HS-27A (cell line): ENCODE measurements at places on chromosomes 12 and 14.

- no peak for DNase-seq
These were observed 49.2 kb upstream of the NCOR2 start for GRCh38 chr12:124616394-124617221.

GRCh38 chr12:123064366-123064765, 83.9 kb downstream of the ARL6IP4 start:
- DNase-seq, result no peak

DNA sequence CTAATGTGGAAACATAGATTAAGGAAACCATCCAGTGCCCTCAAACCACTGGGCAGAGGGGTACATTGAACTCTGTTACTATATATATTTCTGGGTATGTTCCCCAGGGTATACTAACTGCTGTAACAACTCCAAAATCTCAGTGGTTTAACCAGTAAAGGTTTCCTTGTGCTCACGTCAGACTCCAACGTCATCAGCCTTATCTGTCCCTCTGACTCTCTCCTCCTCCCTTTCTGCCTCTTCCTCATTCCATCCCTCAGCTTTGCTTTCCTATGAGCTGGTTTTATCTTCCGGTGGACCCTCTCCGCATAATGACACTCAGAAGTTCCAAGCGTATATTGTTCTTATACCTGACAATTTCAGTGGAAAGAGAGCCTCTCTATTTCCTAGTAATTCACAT, 21.2 kb upstream of the SMCO2 start:
- no peak for DNase-seq

- DNase-seq, result no peak
These were observed 100.2 kb downstream of the NELL2 start for GRCh38 chr12:44775901-44776300.

GRCh38 chr12:111368291-111368787, 556 bp downstream of the PHETA1 start:
- DNase-seq, result no peak

- no peak for DNase-seq
These were observed 23.2 kb upstream of the ATP23 start for GRCh38 chr12:57918147-57918546.

DNA sequence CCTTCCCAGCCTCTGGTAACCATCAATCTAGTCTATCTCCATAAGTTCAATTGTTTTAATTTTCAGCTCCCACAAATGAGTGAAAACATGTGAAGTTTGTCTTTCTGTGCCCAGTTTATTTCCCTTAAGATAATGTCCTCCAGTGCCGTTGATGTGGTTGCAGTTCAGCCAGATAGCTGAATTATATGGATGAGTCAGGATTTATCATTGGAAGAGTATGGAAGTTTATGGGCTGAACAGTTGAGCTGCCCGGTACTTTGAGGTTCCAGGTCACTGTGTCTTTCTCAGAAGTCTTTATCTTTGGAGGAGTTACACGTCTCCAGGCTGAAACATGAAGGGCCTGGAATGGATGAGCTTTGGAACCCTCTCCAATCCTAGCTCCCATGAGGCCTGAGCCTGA, 120.1 kb downstream of the ASCL4 start:
- no peak for DNase-seq

DNA sequence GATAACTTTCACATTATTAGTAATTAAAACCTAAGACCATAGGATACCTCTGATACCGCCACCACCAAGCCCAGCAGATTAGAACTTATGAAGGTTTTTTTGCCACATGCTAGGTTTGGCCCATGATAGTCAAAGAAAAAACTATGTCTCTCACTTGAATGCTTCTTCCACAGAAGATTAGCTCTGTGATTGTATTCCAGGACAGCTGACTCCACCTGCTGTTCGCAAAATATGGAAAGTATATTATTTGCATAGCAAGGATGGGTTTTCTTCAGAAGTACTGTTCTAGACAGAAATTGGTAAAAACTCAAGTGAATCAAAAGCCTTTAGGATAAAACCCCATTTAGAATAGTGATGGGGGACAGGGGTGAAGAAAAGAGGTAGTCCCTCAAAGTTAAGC, 42.2 kb downstream of the PPFIBP1 start:
- no peak for DNase-seq

DNA sequence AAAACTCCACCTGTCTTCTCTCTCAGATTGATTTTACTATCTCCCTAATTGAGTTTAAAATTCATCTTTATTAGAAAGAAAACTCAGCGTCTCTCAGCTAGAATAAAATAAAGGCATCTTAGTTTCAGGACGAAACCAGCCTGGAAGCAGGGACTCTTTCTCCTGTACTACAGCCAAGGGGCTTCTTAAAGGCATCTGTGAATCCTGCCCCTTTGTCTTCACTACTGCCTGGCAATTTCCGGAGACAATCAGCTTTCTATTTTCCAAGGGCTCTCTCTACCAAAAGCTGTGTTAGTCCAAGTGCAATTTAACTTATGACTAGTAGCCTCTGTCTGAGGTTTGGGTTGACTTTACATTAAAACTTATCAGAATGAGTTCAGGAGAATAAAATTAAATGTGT, 623.3 kb upstream of the FOXG1 start:
- no peak for DNase-seq

DNA sequence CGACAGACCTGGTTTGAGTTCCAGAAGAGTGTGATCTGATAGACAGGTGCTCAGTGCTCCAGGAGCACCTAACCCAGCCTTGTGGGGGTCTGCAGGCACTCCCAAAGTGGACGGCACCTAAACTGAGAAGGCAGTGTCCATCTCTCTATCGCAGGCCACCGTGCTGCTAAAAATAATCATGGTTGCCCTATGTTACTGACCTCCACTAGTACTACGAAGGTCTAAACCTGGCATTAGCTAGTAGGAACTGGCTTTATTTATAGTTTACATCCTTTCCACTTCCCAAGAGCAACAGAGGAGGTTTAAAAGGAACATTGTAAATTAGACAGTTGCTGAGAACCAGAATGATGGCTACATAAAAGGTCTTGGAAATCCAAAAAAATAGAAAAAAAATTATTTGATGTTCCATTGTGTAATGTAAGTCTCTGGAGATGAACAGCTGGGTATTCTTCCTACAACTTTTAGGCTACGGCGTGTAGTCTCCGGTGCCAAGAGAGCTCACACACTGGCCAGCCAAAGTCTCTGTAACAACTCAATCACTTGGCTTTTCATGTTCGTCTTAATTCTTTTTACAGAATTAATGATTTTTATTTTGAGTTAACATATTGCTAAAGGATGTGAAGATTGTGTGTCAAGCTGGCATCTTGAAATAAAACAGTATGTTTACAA, 27.3 kb downstream of the PPFIBP1 start:
- DNase-seq, result no peak

DNA sequence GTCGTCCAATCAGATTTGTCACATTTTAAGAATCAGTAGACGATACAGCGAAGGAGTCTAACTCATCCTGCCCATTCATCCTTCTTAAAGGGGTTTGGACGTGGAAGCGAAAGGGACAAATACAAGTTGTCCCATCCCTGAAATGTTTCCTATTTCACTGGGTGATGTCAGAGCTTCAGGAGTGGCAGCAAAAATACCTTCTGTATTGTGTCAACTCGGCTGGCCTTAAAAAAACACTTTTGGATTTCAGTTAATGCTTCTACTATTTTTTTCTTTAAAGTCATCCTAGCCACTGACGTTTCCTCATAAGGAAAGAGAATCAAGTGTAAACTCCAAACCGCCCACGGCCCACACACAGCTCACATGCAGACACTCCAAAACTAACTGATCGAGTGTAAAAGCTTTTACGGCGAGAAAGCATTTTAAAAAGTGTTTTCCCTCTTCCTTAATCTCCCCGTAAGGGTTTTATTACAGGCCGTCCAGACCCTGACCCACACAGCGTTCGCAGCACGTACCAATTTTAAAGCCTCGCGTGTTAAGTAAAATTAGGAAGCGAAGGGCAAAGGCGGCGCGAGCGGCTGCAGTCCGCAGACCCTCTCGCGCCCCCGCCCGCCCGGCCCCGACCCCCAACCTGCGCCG, 593 bp downstream of the CFL2 start:
- DNase-seq, result peak; percentile 82

DNA sequence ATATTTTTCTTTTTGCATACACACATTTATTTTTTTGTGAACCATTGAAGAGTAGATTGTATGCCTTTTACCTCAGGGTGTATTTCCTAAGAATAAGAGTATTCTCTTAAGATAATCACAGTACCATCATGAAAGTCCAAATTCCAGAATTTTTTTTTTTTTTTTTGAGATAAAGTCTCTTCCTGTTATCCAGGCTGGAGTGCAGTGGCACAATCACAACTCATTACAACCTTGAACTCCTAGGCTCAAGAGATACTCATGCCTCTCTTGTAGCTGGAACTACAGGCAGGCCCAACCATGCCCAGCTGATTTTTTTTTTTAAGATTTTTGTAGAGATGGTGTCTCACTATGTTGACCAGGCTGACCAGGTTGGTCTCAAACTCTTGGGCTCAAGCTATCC, 10.9 kb downstream of the FRS2 start:
- no peak for DNase-seq

DNA sequence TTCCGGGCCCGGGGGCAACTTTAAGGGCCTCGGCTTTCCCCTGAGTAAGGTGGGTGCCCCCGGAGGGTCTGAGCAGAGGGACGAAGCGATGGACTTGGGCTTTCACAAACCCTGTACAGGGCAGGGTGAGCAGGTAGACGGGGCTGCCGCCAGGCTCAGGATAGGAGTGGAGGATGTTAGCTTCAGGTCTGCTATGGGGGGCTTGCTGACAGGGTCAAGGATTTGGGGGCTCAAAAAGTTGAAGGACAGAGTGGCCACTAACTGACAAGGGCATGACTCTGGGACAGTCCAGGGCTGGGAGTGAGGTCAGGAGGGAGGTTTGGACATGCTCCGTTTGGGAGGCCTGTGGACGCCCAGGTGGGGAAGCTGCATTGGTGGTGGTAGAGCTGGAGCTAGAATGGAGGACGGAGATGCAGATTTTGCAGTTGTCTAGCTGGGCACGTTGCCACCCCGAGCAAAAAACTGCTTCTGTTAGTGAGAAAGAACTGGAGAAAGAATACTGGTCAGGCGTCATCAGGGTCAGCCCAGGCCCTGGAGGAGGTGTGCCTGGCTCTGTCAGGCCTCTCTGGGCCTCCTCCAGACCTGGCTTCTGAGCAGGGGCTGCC, 113.3 kb downstream of the ADGRD1 start:
- no peak for DNase-seq

GRCh38 chr12:91379051-91379775, 196.6 kb upstream of the DCN start:
- no peak for DNase-seq

DNA sequence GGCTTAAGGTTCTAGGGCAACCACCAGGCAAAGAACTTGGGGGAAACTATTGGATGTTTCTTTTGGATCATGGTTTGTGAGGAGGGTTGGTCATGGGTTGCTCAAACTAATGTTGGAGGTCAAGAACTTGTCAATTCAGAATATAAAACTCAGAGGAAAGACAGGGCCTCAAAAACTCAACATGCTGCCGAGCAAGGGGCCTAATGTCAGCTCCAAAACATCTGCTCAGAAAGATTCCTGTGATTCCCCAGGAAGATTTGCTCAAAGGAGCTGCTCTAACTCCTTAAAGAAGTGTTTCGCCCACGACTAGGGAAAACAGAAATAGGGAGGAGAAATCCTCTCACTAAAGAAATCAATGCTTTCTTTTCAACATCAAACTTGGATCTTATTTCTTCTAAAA, 3.7 kb upstream of the IGF1 start:
- DNase-seq, result no peak

GRCh38 chr12:99388671-99389195, 258.8 kb upstream of the GARIN6 start:
- no peak for DNase-seq

DNA sequence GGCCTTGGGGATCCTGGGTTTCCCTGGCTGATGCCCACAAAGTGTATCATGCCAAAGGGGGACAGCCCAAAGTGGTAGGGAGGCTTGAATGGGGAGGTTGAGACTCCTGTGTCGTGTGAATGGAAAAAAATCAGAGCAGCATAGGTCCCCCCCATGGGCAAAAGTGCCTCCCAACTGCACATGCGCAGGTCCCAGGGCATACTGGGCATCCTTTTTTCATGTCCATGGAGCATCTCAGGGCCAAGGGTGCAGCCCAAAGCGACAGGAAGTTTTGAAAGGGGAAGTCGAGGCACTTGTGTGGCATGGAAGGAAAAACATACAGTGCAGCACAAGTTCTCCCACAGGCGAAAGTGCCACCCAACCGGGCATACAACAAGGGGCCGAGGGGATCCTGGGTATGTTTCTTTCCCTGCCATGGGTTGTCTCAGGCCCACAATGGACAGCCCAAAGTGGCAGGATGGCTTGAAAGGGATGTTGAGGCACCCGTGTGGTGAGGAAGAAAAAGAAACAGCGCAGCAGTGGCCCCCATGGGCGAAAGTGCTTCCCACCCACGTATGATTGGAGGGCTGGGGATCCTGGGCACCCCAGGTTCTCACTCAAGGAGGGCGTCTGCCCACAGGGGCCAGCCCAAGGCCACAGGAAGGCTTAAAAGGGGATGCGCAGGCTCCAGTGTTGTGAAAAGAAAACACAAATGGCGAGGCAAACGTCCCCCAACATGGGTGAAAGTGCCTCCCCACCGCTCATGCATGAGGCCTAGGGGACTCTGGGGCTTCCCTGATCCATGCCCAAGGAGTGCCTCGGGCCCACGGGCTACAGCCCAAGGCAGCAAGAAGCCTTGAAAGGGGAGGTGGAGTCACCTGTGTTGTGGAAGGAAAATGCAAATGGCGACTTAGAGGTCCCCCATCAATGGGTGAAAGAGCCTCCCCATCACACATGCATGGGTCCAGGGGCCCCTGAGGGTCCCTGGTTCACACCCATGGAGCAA, 573.7 kb downstream of the ALG10 start:
- DNase-seq, result no peak

- DNase-seq, result no peak
These were observed 8.9 kb downstream of the CLEC12A start for GRCh38 chr12:9980126-9980525.

DNA sequence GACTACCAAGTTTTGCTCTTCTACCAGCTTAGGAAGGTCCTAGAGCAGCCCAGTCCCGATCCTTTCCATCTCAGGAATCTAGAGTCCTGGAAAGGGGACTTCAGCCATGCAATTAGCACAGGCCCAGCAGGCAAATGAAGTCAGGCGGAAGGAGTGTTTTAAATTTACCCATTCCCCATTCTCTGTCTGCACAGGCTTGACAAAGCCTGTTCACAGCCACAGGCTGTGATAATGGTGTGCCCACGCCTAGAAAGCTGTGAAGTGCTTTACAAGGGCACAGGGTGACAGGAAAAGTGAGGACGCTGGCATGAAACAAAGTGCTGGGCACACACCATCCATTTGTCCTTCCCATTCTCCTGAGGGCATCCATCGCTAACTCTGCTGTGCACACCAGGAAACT, 79.0 kb downstream of the PITPNM2 start:
- DNase-seq, result no peak

- DNase-seq, result no peak
These were observed 882 bp downstream of the HECTD1 start for GRCh38 chr14:31206536-31207286.

GRCh38 chr12:1309613-1310012, 284.8 kb downstream of the FBXL14 start:
- DNase-seq, result no peak

GRCh38 chr14:100692859-100693558, 33.7 kb upstream of the DLK1 start:
- peak; percentile 79 for DNase-seq

GRCh38 chr14:91207008-91207407, 37.5 kb downstream of the GPR68 start:
- DNase-seq, result no peak

GRCh38 chr12:93912086-93912733, 235.0 kb downstream of the CRADD start:
- no peak for DNase-seq

- DNase-seq, result no peak
These were observed 179.3 kb upstream of the ATF7IP start for GRCh38 chr12:14186193-14186502.
